Caco-2 (cell line): ENCODE measurements at places on chromosomes 2 and 18.

DNA sequence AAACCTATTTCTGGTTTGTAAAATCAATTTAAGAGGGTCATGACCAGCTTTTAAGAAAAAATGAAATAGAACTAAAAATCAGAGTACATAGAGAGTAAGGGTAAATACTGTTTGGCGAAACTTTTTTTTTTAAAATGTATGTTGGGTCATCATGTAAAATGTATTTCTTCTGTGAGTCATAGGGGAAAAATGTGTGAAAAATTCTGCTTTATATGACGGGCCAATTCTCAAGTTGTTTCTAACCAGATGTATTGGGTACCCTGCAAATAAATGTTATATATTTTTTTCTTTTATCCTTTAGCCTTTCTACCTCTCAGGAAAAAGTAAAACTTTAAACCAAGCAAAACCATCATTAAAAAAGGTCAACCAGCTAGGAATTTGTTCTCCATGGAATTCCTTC is 13.9 kb downstream of the AFTPH start:
- no peak overlapping the region for H3K4me3 ChIP-seq
- H3K36me3 ChIP-seq = no peaks in the 10 kb centered on the region
- no peak overlapping the region for H3K27ac ChIP-seq

DNA sequence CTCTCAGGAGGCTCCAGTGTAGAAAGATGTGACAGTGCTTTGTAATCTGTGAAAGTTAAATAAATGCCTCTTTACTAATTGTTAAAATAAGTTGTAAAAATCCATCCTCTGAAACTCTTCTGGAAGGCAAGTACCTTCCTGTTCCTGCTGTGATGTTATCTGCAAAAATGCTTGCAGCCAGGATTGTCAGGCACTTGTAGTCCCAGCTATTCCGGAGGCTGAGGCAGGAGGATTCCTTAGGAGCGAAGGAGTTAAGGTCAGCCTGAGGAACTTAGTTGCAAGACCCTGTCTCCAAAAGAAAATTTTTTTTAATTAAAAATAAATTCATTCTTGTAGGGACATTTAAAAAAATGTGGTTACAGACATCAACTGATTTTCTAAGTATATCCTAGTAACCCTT is 22.7 kb upstream of the BMPR2 start:
- H3K27me3 ChIP-seq = no peaks in the 10 kb centered on the region
- no peaks in the 10 kb centered on the region for H3K4me1 ChIP-seq
- no peak for DNase-seq

- no peak overlapping the region for H3K4me3 ChIP-seq
- H3K36me3 ChIP-seq = no peaks in the 10 kb centered on the region
- no peak overlapping the region for H3K27ac ChIP-seq
- DNase-seq = no peak
- no peaks in the 10 kb centered on the region for H3K4me1 ChIP-seq
These were observed 1.8 kb downstream of the SERPINB13 start for GRCh38 chr18:63588909-63589308.

- DNase-seq = no peak
- no peaks in the 10 kb centered on the region for H3K36me3 ChIP-seq
- no peak overlapping the region for H3K4me3 ChIP-seq
- no peak overlapping the region for H3K27ac ChIP-seq
These were observed 788.4 kb upstream of the SOX11 start for GRCh38 chr2:4903656-4904348.

DNA sequence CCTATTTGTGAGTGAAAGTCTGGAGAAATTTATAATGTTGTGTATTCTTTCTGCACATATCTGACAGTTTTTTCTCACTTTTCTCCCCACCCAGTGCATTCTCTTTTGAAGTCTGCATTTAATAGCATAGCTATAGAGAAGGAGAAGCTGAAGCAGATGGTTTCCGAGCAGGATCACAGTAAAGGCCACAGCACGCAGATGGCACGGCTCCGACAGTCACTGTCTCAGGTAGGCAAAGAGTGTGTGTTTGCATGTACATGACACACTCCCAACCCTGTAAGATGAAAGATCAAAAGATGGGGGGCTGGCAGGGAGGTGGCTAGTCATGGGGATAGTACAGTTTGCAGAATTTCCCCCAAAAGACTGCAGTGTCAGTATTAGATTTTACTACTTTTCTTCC is 89.4 kb downstream of the PRKRA start:
- DNase-seq = no peak
- no peaks in the 10 kb centered on the region for H3K4me1 ChIP-seq
- no peak overlapping the region for H3K27ac ChIP-seq
- no peak overlapping the region for H3K4me3 ChIP-seq
- H3K36me3 ChIP-seq = no peaks in the 10 kb centered on the region
- H3K27me3 ChIP-seq = no peaks in the 10 kb centered on the region

GRCh38 chr2:212998626-212999359 is 152.6 kb downstream of the IKZF2 start:
- no peak overlapping the region for H3K4me3 ChIP-seq
- H3K27ac ChIP-seq = no peak overlapping the region
- no peak for DNase-seq
- H3K27me3 ChIP-seq = no peaks in the 10 kb centered on the region
- H3K36me3 ChIP-seq = no peaks in the 10 kb centered on the region
- no peaks in the 10 kb centered on the region for H3K4me1 ChIP-seq

DNA sequence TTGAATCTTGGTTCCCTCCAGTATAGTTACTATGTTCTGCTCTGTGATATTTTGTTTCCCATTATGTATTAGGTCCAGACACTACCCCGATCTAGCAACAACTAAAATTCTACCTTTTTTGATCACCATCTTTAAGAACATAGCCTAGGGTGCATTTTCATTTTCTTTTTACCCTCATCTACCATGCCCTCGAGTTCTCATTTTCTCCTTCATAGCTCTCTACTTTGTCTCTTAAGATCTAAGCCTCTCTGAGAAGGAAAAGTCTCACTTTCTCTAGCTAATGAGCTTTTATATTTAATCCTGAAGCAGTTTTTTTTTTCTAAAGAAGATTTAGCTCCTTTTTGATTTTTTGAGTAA is 1089.4 kb upstream of the SLC39A10 start:
- no peak for DNase-seq
- H3K27ac ChIP-seq = no peak overlapping the region
- no peak overlapping the region for H3K4me3 ChIP-seq
- no peaks in the 10 kb centered on the region for H3K36me3 ChIP-seq
- H3K27me3 ChIP-seq = no peaks in the 10 kb centered on the region
- H3K4me1 ChIP-seq = no peaks in the 10 kb centered on the region

- H3K36me3 ChIP-seq = no peaks in the 10 kb centered on the region
- peak; percentile 52 for DNase-seq
- no peaks in the 10 kb centered on the region for H3K27me3 ChIP-seq
- no peak overlapping the region for H3K4me3 ChIP-seq
- H3K4me1 ChIP-seq = peaks cover 7% of the 10 kb centered on the region; the same call in 1 of the 2 replicates
These were observed 52.7 kb upstream of the CALCRL start for GRCh38 chr2:187500585-187501359.

DNA sequence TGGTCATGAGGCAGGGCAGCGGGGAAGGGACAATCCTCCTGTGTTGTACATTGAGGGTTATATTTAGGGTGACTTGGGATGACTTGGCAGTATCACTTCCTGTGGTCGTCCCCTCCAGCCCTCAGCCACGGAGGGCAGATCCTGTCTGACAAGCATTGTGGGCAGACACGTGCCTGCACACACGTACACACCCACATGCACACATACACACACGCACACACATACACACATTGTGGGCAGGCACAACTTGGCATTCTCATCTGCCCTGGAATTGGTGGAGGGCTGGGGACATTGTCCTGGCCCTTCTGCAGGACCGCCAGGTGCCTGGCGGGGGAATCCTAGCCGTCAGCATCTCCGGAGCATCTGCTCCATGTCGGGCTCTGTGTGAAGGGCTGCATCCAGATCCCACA is 47.6 kb downstream of the ODC1 start:
- H3K4me1 ChIP-seq = peaks cover 16% of the 10 kb centered on the region; the same call in 1 of the 2 replicates
- H3K27me3 ChIP-seq = no peaks in the 10 kb centered on the region
- H3K4me3 ChIP-seq = no peak overlapping the region

DNA sequence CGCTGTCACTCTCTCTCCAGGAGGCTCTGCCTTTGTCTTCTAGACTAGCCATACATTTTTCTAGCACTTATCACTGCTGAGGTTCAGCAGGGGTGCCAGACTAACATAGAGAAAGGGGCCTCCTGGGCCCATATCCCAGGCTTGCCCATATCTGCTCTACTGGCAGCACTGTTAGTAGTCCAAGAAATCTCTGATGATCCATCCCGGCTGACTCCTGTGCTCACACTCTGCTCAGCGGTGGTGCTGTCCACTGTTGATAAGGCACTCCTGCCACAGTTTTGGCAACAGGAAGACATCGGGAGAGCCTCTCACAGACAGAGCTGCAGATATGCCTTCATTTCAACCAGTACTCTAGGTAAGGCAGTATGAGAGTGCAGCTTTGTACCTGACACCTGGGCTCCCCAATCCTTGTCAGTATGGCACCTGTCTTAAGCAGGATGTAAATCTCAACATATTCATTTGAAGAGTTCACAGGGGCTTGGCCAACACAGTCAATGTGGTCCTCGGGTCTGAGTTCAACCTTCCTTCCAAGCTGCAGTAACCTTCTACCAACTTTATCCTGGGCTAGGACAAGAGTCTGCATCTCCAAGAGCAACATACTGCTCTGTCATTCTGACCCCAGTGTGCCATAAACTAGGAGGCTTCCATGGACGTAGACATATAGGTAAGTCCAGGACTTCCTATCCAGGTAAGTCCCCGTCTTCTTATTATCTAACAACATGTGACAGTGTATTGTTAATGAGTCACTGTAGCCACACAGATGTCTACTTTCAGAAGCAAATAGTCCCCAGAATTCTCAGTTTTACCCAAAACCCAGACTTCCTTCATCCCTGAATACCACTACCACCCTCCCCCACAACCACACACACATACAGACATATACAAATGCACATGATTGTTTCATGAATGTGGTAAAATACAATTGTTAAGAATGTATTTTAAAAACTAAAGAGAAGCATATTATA is 16.2 kb downstream of the KLF7 start:
- no peaks in the 10 kb centered on the region for H3K27me3 ChIP-seq
- no peak overlapping the region for H3K4me3 ChIP-seq
- H3K27ac ChIP-seq = no peak overlapping the region

GRCh38 chr18:79403723-79404566 is 8.2 kb downstream of the NFATC1 start:
- no peak overlapping the region for H3K27ac ChIP-seq
- H3K4me3 ChIP-seq = no peak overlapping the region
- no peak for DNase-seq
- no peaks in the 10 kb centered on the region for H3K36me3 ChIP-seq

- H3K27me3 ChIP-seq = no peaks in the 10 kb centered on the region
- DNase-seq = no peak
- H3K4me1 ChIP-seq = peaks cover 24% of the 10 kb centered on the region; the same call in 1 of the 2 replicates
- no peak overlapping the region for H3K27ac ChIP-seq
- H3K36me3 ChIP-seq = no peaks in the 10 kb centered on the region
These were observed 150.8 kb upstream of the SPATS2L start for GRCh38 chr2:200155652-200156051.

GRCh38 chr2:128736046-128736688 is 417.5 kb upstream of the HS6ST1 start:
- H3K36me3 ChIP-seq = no peaks in the 10 kb centered on the region
- DNase-seq = no peak
- no peak overlapping the region for H3K4me3 ChIP-seq
- no peaks in the 10 kb centered on the region for H3K4me1 ChIP-seq
- no peak overlapping the region for H3K27ac ChIP-seq
- no peaks in the 10 kb centered on the region for H3K27me3 ChIP-seq

DNA sequence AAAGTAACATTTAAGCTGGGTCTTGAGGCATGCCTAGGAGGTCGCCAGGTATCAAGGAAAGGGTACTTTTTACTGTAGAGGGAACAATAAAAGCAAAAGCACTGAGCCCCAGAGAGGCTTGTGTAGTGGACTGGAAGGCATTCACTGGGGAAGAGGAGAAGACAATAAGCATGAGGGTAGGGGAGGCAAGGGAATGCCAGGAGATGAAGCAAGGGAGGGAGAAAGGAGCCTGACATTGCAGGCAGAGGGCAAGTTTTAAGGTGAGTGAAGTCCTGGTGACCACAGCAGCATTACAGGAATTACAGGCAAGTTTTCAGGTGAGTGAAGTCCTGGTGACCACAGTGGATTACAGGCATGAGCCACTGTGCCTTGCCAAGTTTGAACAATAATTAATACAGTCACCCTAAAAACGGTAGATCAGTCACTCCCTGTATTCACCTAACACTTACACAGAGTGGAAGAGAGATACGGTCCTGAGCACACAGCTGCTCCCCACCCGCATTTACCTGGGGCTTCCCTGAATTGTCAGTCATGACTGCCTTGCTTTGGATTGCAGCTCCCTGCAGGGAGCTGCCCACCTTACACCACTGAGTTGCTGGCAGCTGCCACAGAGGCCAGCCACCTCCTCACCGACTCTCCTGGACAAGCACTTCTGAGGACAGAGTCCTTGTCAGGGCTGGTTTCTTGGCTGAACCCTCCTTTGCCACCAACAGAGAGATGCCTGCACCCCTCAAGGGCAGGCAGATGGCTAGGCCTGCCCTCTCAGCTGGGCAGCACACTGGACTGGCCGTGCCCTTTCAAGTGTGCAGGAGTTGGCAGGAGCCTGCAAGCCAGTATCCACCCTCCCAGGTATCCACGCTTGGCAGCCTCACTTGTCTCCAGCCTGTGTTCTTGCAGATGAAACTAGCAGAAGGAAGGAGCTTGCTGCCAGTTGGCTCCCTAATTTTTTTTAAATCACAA is 153.2 kb upstream of the MSH6 start:
- H3K36me3 ChIP-seq = no peaks in the 10 kb centered on the region
- DNase-seq = peak; percentile 17
- no peak overlapping the region for H3K27ac ChIP-seq
- no peaks in the 10 kb centered on the region; the same call in 1 of the 2 replicates for H3K27me3 ChIP-seq
